ENCODE measurements at places on chromosomes 16 and 17.

DNA sequence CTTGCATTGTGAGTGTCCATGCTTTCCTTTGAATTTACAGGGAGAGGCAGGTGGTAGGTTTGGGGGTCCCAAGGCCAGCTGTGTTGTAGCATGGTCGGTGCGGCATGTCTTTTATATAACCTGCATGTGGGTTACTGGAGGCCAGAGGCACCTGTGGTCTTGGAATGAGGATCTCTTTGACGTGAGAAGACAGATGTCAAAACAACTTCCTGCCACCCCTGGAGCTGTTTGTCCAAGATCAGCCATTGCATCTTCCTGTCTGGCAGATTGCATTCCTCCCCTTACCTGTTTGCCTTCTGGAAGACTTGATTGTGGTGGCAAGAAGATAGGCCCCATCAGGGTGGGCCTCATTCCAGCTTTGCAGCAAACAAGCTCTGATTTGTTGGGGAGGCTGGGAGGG, 175.1 kb downstream of the MSI2 start:
- DNase-seq, result no peak

- DNase-seq, result no peak
These were observed 1.2 kb upstream of the SGCA start for GRCh38 chr17:50164697-50164988.

- no peak for DNase-seq
These were observed 215.7 kb upstream of the CIBAR2 start for GRCh38 chr16:85327731-85328675.

DNA sequence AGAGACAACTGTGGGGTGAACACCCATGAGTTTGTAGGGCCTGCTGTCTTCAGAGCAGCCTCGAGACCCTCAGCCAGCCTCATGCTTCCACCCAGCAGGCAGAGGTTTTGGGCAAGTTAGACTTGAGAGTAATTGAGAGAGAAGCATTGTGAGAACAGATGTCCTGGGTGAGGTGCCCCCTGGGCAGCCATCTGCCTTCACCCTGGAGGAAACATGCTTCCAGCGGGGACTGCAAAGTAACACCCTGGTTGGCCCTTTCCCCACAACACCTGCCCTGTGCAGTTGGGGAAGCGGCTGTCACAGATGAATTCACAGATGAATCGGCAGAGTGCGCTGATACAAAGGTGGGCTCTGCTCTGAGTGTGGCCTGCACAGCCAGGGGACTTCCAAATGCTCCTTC, 23.4 kb downstream of the ATPAF2 start:
- no peak for DNase-seq

- no peak for DNase-seq
These were observed 77.7 kb downstream of the GAS7 start for GRCh38 chr17:10120749-10121148.

- DNase-seq, result no peak
These were observed 275.5 kb upstream of the SOX9 start for GRCh38 chr17:71845337-71845736.

GRCh38 chr16:4323071-4323844, 7.4 kb downstream of the GLIS2 start:
- DNase-seq, result no peak

DNA sequence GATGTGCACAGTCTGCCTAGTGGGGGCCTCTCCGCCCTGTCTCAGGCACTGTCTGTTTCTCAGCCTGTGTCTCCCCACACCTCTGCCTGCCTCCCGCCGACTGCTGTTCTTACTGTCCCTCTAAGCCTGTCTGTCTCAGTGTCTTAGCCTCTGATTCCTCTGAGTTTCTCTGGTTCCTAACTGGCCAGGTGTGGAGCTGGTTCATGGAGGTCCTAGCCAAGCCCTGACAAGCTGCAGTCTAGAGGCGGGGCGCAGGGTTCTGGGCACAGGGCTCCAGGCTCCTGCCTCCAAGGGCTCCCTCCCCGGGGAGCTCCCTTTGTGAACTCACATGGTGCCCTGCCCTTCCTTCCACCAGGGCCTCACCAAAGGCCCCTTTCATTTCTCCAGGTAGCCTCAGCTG, 19.4 kb downstream of the C17orf100 start:
- DNase-seq, result no peak

DNA sequence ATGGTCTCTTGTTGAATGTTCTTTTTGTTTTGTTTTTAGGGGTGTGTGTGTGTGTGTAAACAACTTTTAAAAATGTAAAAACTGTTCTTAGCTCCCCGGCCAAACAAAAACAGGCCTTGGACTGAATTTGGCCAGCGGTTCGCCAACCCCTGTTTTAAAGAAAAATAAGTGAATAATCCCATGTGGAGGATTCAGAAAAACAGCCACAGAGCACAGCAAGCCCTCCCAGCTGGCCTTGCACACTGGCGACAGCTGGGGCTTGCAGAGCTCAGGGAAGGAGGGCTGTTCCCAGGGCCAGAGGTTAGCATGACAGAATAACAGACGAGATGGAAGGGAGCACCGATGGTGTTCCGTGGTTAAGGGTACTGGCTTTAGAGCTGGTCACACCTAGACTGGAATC, 39.0 kb downstream of the EMP2 start:
- no peak for DNase-seq

GRCh38 chr16:60405286-60405685, 1631.0 kb downstream of the CDH8 start:
- no peak for DNase-seq

DNA sequence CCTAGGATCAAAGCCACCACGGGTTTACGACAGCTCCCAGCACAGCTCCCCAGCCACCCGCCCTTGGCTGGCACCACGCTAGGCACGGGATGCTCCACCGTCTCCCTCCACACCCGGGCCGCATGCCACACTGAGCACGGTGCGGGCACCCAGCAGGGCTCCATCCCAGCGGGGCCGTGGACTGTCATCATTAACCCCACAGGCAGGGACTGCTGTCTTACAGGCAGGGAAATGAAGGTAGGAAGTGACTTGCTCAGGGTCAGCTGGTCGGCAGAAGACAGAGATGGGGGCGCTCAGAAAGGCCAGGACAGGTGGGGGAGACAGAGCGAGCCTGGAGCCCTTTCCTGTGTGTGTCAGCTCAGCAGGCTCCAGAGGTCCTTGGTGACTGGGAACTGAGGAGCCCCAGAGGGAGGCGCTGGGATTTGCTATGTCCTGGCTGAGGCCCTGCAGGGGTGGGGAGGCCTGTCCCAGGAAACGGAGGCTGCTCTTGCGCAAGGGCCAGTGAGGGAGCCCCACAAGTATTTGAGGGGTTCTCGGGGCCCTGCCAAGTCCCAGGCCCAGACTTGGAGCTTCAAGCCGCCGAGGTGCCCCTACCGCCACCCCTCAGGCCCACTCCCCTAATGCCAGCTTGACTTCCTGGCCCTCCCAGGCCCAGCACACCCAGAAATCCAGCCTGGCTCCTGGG, 3.2 kb downstream of the UBALD1 start:
- no peak for DNase-seq

DNA sequence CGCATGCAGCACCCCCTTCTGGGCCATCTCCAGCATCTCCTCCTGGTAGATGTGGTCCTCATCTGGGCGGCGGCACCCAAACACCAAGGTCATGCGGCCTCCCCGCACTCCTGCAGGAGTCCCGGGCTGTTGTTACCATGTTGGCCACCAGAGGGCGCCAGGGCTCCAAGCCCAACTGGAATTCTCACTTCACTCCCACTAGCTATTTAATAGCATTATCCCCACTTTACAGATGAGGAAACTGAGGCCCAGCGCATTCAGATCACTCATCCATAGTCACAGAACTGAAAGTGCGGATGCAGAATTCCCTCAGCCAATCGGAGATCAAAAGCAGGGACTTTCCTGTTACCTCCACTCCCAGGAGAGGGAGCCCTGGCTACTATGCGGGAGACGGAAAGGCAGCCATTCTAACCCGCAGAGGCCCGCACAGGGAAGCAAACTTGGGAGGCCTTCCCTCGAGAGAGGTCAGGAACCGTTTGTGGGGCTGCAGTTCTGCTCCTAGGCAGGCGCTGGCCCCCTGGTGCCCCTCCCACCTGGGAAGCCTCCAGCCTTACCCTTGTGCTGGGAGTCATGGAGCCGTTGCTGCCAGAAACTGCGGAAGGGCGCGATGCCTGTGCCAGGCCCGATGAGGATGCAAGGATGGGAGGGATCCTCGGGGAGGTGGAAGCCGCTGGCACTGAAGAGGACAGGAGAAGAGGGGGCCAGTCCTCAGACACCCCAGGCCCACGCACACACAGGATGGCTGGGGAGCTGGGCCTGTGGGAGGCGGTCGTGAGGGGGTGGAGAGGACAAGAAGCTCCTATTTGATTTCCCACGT, 40.1 kb downstream of the NOS2 start:
- DNase-seq, result peak; percentile 58

DNA sequence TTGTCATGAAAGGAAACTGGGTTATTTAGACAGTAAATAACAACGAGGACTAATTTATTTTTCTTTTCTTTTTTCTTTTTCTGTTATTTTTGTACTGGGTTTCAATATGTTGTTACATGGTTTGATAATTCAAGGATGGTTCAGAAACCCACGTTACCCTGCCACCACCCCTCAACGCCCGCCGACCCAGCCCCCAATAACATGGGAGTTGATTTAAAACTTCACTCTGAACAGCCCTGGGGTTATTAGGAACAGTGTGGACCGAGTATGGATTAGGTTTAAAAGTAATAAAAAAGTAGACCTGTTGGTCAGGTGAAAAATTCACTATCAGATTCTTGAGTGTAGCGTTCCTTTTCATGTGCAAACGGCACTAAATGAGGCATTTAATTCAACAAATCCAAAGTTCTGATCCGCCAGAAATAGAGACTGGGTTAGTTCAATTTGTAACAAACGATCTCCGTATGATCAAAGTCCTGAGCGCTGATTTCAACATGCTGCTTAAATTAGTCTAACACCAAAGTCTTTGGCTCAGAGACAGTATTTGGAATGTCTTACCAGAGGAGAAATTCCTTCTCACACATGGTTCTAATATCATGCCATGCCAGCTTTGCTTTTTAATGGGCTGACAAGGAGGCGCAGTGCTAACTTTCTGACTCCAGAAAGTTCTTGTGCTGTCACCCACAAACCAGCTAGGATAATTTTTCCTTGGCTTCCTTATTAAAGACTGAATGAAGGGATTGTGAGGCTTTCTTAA, 173.1 kb upstream of the IRX3 start:
- DNase-seq, result no peak

DNA sequence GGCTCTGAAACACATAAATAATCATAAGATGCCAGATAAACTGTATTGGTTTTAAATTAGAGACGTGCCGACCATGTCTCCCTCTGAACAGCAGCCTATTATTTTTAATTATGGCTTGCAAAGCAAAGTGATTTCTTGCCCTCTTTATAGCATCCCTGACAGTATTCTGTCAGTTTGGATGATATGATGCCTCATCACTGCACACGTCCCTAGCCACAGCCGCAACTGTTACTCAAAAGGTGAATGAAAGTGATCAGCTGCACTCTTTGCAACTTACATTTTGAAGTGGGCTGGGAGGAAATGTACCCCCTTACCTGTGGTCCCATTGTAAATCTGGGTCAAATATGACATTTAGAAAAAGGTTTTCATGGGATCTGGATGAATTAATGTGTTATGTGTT, 389.9 kb downstream of the MAF start:
- no peak for DNase-seq

DNA sequence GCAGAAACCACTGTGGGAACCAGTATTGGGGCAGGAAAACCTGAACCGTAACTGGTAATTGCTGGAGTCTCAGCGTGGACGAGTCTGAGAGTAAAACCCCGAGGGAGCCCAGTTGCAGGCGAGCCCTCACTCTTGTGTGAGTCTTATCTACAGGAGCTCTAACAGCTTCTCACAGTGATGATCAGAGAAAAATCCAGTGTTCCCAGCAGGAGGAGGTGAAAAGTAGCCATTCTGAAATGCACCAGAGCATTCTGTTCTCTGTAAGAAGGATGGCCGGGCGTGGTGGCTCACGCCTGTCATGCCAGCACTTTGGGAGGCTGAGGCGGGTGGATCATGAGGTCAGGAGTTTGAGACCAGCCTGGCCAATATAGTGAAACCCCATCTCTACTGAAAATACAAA, 161.2 kb downstream of the COPRS start:
- no peak for DNase-seq

DNA sequence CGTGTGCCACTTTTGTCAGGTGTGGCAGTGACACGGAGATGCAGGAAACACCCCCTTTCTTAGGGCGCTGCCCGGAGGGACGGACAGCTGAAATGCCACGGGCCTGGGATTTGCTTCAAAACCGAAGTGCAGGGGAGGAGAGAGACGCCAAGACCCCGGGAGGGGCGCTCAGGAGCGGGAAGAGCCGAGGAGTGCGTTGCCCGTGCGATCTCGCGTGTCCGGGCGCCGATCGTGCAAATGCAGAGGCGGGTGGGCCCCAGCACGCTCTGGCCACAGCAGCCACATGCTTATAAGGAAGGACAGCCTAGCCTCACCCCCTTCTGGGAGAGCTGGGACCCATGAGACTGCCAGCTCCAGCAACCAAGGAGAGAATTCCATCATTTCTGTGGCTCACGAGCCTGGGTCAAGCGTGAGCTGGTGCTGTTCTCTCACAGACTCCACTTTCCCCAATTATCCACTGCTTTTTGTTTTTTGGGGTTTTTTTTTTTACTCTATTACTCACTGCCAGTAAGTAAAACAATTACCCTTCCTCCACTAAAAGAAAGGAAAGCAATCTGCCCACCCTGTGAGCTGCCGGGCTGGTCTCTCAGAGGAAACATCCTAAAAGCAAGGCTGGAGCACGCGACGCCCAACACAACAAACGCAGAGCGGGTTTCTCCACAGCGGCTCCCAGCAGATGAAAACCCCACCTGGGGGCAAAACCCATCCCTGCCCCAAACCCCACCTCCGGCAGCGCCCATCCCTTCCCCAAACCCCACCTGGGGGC, 27.2 kb upstream of the C16orf95 start:
- no peak for DNase-seq

- DNase-seq, result no peak
These were observed 49.4 kb downstream of the ENGASE start for GRCh38 chr17:79123988-79124387.

- DNase-seq, result no peak
These were observed 2.4 kb downstream of the ARHGDIA start for GRCh38 chr17:81868674-81869220.

- no peak for DNase-seq
These were observed 45.0 kb downstream of the NT5M start for GRCh38 chr17:17347956-17348871.

GRCh38 chr17:65312718-65313377, 175.7 kb downstream of the RGS9 start:
- no peak for DNase-seq

- no peak for DNase-seq
These were observed 35.3 kb downstream of the NOL11 start for GRCh38 chr17:67753026-67753425.

DNA sequence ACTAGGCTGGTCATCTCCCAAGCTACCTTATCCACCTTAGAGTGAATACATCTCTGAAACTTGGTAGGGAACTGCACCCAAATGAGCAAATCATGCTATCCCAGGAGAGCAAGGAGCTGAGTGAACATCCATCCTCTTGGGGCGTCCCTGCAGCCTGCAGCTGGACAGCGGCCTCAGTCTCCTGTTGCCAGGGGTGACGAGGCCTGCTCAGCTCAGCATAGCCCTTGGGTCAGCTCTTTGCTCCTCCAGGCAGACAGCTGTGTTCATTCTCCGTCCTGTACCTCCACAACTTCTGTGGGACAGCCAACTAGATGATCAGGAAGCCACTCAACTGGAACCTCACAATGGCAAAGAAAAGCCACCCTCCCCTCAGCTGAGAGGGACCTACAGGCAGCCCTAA, 111.9 kb downstream of the SOCS1 start:
- DNase-seq, result no peak
